ENCODE measurements at places on chromosomes 1 and 21.

GRCh38 chr1:77925956-77926355 is 37.5 kb downstream of the NEXN start:
- DNase-seq = no peak

- DNase-seq = no peak
Observed at GRCh38 chr21:29893687-29894086, 46.1 kb downstream of the GRIK1 start.

DNA sequence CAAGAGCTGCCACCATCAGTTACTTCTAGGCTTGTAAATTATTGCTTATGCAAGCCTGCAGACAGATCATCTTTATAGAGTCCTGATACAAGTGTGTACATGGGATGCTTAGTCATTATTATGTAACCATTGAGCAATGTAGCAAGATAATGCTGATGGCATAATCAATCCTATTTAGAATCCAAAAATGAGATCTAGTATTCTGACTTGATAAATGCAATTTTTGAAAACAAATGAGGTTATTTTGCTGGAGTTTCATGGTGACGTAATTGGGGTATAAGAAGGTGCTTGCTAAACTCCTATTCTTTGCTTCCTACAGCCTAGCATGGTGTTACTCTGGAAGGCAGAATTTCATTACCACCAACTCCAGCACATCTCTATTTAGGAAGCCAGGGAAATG is 801.7 kb upstream of the PRMT6 start:
- DNase-seq = no peak

DNA sequence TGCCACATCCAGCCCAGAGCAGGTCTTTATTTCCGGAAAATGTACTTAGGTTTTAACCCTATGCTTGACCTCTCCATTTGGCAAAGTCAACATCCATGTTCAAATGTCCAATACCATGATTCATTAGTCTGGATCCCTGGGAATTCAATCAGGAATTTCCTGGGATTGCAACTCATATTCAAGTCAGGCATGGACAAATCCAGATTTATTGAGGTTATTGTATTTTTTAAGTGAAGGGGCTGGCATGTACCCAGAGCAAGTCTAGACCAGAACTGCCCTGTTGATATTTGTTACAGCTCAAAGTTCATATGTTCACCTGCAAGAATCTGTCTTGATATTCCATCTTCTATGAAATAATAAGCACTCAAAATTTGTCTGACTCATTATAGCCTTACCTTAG is 521.1 kb downstream of the ADGRL2 start:
- no peak for DNase-seq

GRCh38 chr1:9068981-9069325 is 482 bp downstream of the SLC2A5 start:
- no peak for DNase-seq

GRCh38 chr1:211952299-211952698 is 83.1 kb downstream of the INTS7 start:
- DNase-seq = no peak

DNA sequence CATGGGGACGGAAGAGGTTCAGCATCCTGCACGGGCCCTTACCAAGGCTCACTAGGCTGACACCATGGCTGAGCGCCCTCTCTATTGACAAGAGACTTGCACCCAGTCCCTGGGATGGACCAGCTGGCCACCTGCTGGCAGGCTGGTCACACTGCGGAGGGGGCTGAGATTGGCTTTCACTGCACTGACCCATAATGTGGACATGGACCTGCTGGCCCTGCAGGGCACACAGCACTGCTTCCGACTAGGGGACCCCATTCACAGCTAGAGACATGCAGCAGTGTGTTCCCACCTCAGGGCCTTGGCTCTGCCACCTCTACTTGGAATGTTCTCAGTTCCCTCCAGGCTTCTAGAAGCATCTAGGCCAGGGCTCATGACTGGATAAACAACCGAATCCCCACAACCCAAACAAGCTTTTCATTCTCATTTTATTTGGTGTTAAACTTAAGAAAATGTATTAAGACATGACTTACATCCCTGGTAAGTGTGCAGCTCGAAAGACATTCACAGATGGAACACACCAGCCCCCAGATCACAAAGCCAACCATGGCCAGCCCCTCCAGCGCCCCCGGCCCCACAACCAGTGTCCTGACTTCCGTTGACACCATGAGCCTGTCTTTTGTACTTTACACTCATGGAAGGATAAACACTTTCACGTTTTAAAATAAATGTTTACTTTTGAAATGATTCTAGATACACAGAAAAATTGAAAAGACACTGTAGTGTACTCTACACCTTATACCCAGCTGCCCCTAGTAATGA is 9.3 kb upstream of the SRARP start:
- peak; percentile 10 for DNase-seq

Data from stimulated activated naive CD4-positive, alpha-beta T cell (primary cell).